Suprapubic skin (tissue), 4 donors: ENCODE measurements at places on chromosomes 5 and 9. TPM values are rescaled to one million over a fixed set of nuclear protein-coding genes. Genes with fewer than 3 reads are reported as not detected.

Gene PIP5K1B
- 2.0 TPM for total RNA-seq

Gene TNFSF15
- total RNA-seq, result 0.57 TPM

Gene PFN3
- total RNA-seq, result not detected

Gene LECT2
- total RNA-seq, result not detected

Gene TRAF1
- total RNA-seq, result 5.4 TPM

Gene SPATA9
- not detected for total RNA-seq

Gene ALDH1A1
- 7.7 TPM for total RNA-seq

Gene ACTBL2
- total RNA-seq, result 1.6 TPM
